Fibroblast of skin of scalp (primary cell): ENCODE measurements at places on chromosomes 3 and 15.

DNA sequence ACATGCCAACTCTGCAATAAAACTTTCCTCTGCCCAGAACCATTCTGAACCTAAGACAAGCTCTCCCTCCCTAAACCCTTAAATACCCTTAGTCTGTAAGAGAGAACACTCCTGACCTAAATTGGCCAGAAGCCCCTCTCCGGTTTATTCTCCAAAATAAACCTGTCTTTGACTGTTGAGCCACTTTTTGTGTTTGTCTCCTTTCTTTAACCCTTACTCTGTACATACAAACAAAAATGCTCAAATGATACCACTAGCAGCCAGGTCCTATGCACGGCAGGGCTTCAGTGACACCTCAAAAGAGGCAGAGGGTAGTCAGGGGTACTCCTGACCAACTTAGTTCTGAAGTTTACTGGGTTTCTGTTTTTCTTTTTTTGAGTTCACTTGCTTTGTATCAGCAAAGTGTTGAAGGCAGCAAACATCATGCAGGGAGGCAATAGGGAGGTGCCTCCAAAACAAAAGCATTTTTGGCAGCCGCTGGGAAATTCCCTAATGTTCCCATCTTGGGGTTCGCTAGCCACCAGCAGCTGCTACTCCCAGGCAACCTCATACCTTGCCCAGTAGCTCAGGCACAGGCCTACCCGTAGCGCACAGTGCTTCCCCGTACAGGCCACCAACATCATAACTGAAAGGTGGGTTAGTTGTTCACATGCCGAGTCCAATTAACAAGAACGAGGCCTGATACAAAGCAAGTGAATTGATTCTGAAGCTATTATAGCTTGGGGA, 62.9 kb upstream of the GCNT3 start:
- no peak for DNase-seq

- peak; percentile 96 for DNase-seq
Measured at GRCh38 chr3:57952208-57952631, 56.0 kb upstream of the FLNB start.

- no peak for DNase-seq
Measured at GRCh38 chr3:55804170-55805095, 317.3 kb upstream of the WNT5A start.

GRCh38 chr15:88647351-88648105, 8.7 kb downstream of the ISG20 start:
- no peak for DNase-seq

- peak; percentile 46 for DNase-seq
Measured at GRCh38 chr3:156865732-156866131, 39.6 kb downstream of the LEKR1 start.

DNA sequence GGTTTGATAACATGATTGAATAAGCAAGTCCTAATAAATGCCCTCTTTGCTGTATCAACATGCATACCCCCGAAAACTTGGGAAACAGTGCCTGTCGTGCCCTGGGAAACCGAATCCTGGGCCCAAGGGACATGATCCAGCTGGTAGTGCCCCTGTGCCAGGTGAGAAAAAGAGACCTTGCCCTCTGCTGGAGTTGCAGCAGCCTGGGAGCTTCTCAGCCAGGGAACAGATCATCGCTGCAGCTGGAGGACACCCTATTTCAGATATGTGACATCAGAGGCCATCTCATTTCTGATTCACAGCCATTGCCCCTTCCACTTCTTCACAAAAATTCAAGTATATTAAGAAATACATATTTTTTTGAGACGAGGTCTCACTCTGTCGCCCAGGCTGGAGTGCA, 32.3 kb downstream of the STOML1 start:
- no peak for DNase-seq

GRCh38 chr3:139119331-139120025, 74.8 kb upstream of the PRR23C start:
- DNase-seq: no peak

GRCh38 chr3:183253528-183254486, 754 bp downstream of the B3GNT5 start:
- DNase-seq: peak; percentile 44
